Spleen (tissue), 13 donors: ENCODE measurements at places on chromosomes 11 and 22. TPM values are rescaled to one million over a fixed set of nuclear protein-coding genes. Genes with fewer than 3 reads are reported as not detected.
A peak's percentile ranks its signal among the peaks of the same experiment; 100 is the strongest.

GRCh38 chr22:37153901-37154300 lies 4.2 kb upstream of the IL2RB start:
- H3K4me1 ChIP-seq, result no peaks in the 10 kb centered on the region
- no peaks in the 10 kb centered on the region for H3K36me3 ChIP-seq

DNA sequence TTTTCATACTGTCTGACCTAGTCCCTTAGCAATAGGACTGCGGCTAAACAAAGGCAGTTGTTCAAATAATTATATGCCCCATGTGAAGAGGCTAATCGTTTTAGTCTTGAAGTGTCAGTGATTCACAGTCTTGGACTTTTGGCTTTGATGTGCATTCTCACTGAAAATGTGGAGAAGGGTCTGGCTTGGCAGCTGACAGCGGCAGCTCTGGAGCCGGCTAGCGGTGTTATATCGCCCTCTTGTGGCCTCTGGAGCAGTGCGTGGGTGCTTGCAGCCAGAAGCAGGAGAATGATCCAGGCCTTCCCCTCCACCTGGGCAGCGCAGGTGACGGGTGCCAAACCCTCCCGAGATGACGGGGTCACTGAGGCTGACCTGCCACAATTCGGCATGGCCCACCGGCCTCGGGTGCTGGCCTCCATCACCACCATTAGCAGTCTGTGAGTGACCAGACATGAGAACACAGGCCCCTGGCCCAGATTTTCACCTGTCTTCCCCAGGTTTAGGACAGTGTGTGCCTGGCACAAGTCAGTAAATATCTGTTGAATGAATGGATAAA lies 90.3 kb upstream of the PITPNB start:
- peaks cover 25% of the 10 kb centered on the region for H3K4me1 ChIP-seq
- DNase-seq, result peak; percentile 90

- H3K27me3 ChIP-seq, result no peaks in the 10 kb centered on the region
- no peaks in the 10 kb centered on the region for H3K4me1 ChIP-seq
- no peaks in the 10 kb centered on the region for H3K36me3 ChIP-seq
- no peak overlapping the region for H3K4me3 ChIP-seq
- DNase-seq, result no peak
Observed at GRCh38 chr11:122046846-122047245, 69.2 kb downstream of the BLID start.

- peaks cover 8% of the 10 kb centered on the region for H3K36me3 ChIP-seq
- H3K4me1 ChIP-seq, result no peaks in the 10 kb centered on the region
- peaks cover under 1% of the 10 kb centered on the region for H3K27me3 ChIP-seq
- no peak overlapping the region for H3K4me3 ChIP-seq
Observed at GRCh38 chr22:26888887-26889286, 231.5 kb downstream of the MIAT start.

- no peaks in the 10 kb centered on the region for H3K4me1 ChIP-seq
- no peak overlapping the region for H3K27ac ChIP-seq
- DNase-seq, result no peak
- H3K27me3 ChIP-seq, result peaks cover 6% of the 10 kb centered on the region
Observed at GRCh38 chr22:32327596-32328171, 30.0 kb upstream of the RFPL3 start.

DNA sequence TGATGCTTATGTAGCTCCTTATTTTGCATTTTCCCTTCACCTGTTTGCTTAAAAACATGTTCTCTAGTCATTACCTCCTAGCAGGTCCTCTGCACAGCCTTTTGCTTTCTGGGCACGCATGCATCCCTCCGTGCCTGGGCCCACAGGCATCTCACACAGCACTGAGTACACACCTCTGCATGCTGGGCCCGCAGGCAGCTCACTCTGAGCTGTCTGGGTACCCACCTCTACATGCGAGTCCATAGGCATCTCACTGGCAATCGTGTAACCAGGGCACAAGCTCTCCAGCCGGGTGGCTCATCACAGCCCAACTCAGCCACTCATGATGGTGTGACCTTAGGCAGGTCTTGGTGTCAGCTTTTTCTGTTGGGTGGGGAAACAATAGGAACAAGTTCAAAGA lies 68.7 kb upstream of the GAL start:
- H3K27ac ChIP-seq, result no peak overlapping the region
- no peak for DNase-seq
- no peak overlapping the region for H3K4me3 ChIP-seq
- H3K36me3 ChIP-seq, result peaks cover 53% of the 10 kb centered on the region

GRCh38 chr11:106422583-106422982 lies 345.1 kb downstream of the AASDHPPT start:
- no peaks in the 10 kb centered on the region for H3K27me3 ChIP-seq
- H3K36me3 ChIP-seq, result no peaks in the 10 kb centered on the region
- H3K27ac ChIP-seq, result no peak overlapping the region

GRCh38 chr11:94185416-94186084 lies 56.9 kb downstream of the PANX1 start:
- no peak for DNase-seq
- no peaks in the 10 kb centered on the region for H3K36me3 ChIP-seq
- H3K4me3 ChIP-seq, result no peak overlapping the region
- peaks cover 24% of the 10 kb centered on the region for H3K4me1 ChIP-seq
- H3K27ac ChIP-seq, result no peak overlapping the region
- H3K27me3 ChIP-seq, result no peaks in the 10 kb centered on the region

DNA sequence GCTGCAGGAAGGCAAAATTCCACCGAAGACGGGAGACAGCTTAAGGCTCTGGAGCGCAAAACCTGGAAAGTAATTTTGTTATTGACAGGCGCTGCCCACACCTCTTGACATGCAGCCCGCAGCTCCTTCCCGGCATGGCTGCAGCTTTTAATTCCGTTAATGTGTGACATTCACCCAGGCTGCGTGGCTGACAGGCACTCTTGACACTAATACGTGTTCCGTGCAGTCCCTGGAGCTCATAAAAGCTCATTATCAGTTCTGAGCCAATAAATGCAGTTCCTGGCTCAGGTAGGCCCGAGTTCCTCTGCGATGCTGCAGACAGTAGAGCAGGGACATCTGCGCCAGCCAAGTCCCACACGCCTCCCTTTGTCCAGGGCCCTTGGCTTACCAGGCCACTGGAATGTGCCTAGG lies 34.8 kb downstream of the TSPAN18 start:
- H3K4me1 ChIP-seq, result peaks cover 25% of the 10 kb centered on the region
- H3K4me3 ChIP-seq, result no peak overlapping the region
- H3K36me3 ChIP-seq, result no peaks in the 10 kb centered on the region
- H3K27ac ChIP-seq, result no peak overlapping the region
- H3K27me3 ChIP-seq, result no peaks in the 10 kb centered on the region

GRCh38 chr11:8717544-8717875 lies 34.9 kb downstream of the RPL27A start:
- DNase-seq, result no peak
- peaks cover 83% of the 10 kb centered on the region for H3K4me1 ChIP-seq
- H3K36me3 ChIP-seq, result peaks cover 47% of the 10 kb centered on the region
- no peaks in the 10 kb centered on the region for H3K27me3 ChIP-seq

DNA sequence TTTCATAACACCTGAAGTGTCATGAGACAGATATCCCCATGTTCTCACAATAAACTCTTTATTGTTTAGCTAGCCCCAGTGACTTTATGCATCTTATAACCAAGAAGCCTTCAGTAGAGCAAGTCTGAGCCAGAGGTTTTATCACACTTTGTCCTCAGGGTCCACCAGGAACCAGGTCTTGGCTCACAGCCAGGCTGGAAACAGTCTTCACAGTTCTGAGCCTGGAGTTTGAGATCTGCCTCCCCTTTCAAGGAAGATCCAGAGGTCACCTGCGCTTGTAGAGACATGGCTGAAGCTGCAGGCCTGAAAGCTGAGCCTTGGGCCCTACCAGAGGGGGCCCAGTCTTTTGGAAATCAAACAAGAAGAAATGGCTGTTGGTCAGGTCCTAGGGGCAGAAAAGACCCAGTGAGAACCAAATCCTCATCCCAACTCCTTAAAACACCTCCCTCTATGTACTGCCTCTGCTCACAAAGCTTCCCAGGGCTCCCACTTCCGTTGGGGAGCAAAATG lies 3.5 kb downstream of the RRP8 start:
- no peak overlapping the region for H3K27ac ChIP-seq
- peaks cover 57% of the 10 kb centered on the region for H3K36me3 ChIP-seq
- H3K4me1 ChIP-seq, result peaks cover 29% of the 10 kb centered on the region
- H3K27me3 ChIP-seq, result no peaks in the 10 kb centered on the region
- no peak for DNase-seq

GRCh38 chr22:42604403-42604802 lies 10.3 kb downstream of the POLDIP3 start:
- no peak overlapping the region for H3K4me3 ChIP-seq
- peaks cover 37% of the 10 kb centered on the region for H3K36me3 ChIP-seq
- H3K4me1 ChIP-seq, result peaks cover 84% of the 10 kb centered on the region
- H3K27me3 ChIP-seq, result no peaks in the 10 kb centered on the region

- H3K4me1 ChIP-seq, result peaks cover 61% of the 10 kb centered on the region
- no peaks in the 10 kb centered on the region for H3K27me3 ChIP-seq
Observed at GRCh38 chr22:39414886-39415285, 15.3 kb downstream of the TAB1 start.

DNA sequence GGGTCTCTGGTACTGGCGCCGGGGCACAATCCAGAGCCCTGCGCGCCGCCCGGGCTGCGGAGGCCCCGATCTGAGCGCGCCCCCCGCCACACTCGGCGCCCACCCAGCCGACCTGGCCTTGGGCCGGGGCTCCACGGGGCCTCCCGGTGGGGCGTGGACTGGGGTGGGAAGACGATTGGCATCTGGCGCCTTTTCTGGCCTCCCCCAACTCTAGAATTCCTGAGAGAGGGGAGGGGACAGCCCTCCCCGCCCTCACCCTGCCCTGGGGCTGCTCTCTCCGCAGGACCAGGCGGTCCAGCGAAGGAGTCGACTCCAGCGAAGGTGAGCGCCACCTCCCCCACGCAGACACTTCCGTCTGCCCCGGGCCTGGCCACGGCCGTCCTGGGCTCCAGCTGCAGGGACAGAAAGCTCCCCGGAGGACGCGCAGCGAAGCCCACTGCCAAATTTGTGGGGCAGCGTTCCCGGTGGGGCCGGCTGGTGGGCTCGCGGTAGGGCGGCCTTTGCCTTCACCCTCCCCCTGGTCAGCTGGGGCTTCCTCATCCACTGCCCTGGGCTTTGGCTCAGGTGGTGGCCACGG lies 593 bp downstream of the SSH3 start:
- peak; percentile 89 for DNase-seq
- H3K27ac ChIP-seq, result peak overlapping the region; percentile 55
- H3K36me3 ChIP-seq, result peaks cover 37% of the 10 kb centered on the region
- peak overlapping the region; percentile 77 for H3K4me3 ChIP-seq
- no peaks in the 10 kb centered on the region for H3K27me3 ChIP-seq

GRCh38 chr22:47009304-47010101 lies 247.1 kb downstream of the TBC1D22A start:
- no peaks in the 10 kb centered on the region for H3K27me3 ChIP-seq
- peaks cover 30% of the 10 kb centered on the region for H3K36me3 ChIP-seq
- DNase-seq, result no peak
- H3K4me3 ChIP-seq, result no peak overlapping the region
- H3K27ac ChIP-seq, result no peak overlapping the region

- no peak overlapping the region for H3K4me3 ChIP-seq
- no peaks in the 10 kb centered on the region for H3K27me3 ChIP-seq
- DNase-seq, result no peak
- H3K36me3 ChIP-seq, result no peaks in the 10 kb centered on the region
- no peak overlapping the region for H3K27ac ChIP-seq
Observed at GRCh38 chr11:107816028-107816427, 42.6 kb downstream of the SLC35F2 start.

GRCh38 chr11:78467931-78468330 lies 50.3 kb upstream of the GAB2 start:
- no peak overlapping the region for H3K27ac ChIP-seq
- no peak for DNase-seq
- no peaks in the 10 kb centered on the region for H3K27me3 ChIP-seq
- peaks cover 18% of the 10 kb centered on the region for H3K36me3 ChIP-seq
- H3K4me1 ChIP-seq, result peaks cover 24% of the 10 kb centered on the region

DNA sequence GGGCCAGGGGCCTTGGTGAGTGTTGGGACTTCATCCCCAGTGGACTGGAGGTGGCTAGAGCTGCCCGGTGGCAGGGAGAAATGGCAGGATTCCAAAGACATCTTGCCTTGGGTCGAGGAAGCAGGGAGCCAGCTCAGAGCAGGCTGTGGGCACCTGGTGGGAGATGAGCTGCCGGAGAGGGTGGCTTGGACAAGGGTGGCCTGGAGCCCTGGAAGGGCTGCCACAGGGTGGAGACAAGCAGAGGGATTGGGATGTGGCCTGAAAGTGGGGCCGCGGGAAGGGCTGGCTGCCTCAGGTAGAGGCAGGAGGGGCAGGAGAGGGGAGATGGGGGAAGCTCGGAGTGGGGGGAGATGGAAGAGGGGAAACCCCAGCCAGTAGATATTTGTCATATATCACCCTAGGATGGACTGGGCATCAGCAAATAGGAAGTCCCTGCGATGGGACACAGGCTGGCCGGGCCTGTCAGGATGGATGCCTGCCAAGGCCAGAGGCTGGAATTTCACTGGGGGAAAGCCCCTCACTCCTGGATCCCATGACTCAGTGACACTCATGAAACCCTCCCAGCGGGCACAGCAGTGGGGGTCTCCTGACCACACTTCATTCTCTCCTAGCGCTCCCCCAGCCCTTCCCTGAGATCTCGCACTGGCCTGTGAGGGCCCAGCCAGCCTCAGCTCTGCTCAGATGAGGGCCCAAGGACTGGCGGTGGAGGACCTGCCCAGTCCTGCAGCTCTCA lies 72.0 kb upstream of the SHISAL1 start:
- no peak overlapping the region for H3K4me3 ChIP-seq
- DNase-seq, result peak; percentile 62
- no peaks in the 10 kb centered on the region for H3K4me1 ChIP-seq
- no peaks in the 10 kb centered on the region for H3K36me3 ChIP-seq
- no peaks in the 10 kb centered on the region for H3K27me3 ChIP-seq
- no peak overlapping the region for H3K27ac ChIP-seq

DNA sequence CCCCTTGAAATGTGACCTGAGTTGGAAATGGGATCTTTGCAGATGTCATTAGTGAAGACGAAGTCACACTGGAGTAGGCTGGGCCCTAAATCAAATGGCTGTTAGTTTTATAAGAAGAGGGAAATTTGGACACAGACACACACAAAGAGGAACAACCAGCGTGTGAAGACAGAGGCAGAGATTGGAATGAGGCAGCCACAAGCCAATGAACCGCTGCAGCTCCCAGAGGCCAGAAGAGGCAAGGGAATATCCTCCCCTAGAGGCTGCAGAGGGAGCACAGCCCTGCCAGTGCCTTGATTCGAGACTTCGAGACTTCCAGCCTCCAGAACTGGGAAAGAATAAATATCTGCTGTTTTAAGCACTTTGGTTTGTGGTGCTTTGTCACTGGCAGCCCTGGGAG lies 484.5 kb downstream of the MN1 start:
- no peaks in the 10 kb centered on the region for H3K36me3 ChIP-seq
- no peaks in the 10 kb centered on the region for H3K27me3 ChIP-seq
- no peak overlapping the region for H3K27ac ChIP-seq
- H3K4me3 ChIP-seq, result no peak overlapping the region
- no peak for DNase-seq

- no peaks in the 10 kb centered on the region for H3K36me3 ChIP-seq
- H3K27me3 ChIP-seq, result no peaks in the 10 kb centered on the region
- no peak for DNase-seq
Observed at GRCh38 chr11:33560729-33561128, 139.9 kb downstream of the C11orf91 start.

GRCh38 chr11:121520243-121521144 lies 67.7 kb upstream of the SORL1-AS1 start:
- no peaks in the 10 kb centered on the region for H3K27me3 ChIP-seq
- DNase-seq, result no peak
- H3K36me3 ChIP-seq, result no peaks in the 10 kb centered on the region

Gene OR8D2
- not detected for polyA plus RNA-seq

Gene SCUBE2
- 5.5 TPM for polyA plus RNA-seq

Gene MGAT3
- 4.2 TPM for polyA plus RNA-seq

Gene FAM180B
- polyA plus RNA-seq, result 0.22 TPM

Gene TCN2
- polyA plus RNA-seq, result 23.1 TPM

Gene P2RY2
- polyA plus RNA-seq, result 1.2 TPM

Gene MMP7
- 0.59 TPM for polyA plus RNA-seq

Gene BTG4
- polyA plus RNA-seq, result not detected

Gene OR2AG2
- not detected for polyA plus RNA-seq
